Muscle of arm (tissue), 14 donors: ENCODE measurements at places on chromosomes 1 and 21.
A peak's percentile ranks its signal among the peaks of the same experiment; 100 is the strongest.

DNA sequence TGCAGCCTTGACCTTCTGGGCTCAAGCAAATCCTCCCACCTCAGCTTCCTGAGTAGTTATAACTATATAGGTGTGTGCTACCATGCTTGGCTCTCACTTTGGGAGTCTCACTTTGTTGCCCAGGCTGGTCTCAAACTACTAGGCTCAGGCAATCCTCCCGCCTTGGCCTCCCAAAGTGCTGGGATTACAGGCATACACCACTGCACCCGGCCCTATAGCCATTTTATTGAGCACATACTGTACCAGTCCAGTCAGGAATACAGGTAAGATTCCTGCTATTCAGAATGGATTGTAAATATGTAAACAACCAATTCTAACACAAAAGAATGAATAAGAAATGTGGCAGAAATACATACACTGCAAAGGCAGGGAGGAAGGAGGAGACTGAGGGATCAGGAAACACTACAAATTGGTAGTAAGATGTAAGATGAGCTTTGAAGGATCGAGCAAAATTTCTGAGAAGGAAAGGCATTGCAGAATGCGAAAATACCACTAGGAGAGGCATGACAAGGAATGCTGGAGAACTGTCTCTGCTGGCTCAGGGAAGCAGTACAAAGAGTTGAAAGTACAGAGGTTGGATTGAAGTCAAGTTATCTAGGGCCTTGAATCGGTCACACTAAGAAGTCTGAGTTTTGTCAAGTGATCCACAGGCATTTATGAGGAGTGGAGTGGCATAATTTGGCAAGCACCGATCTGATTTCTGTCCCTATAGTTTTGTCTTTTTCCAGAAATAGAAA is 60.4 kb downstream of the LHX4 start:
- no peak for DNase-seq

DNA sequence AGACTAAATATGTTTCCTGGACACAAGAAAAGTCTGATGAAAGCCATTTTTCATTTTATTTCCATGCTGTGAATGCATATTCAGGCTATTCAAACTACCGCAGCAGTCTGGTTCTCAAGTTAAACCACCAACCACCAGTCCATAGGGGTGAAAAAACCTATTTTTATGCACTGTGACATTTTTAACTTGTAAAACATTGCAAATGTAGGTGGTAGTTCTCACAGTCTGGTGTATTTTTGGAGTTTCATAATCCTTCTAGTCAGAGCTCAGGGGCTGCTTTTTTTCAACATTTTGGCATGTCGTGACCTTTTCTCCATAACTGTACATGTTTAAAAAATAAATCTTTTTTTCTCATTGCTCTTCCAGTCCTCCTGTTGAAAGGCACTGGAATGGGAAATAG is 907.6 kb upstream of the ADGRL2 start:
- peak; percentile 41 for DNase-seq

- no peak for DNase-seq
Measured at GRCh38 chr1:42484382-42484781, 21.3 kb downstream of the CCDC30 start.

- no peak for DNase-seq
Measured at GRCh38 chr1:53715478-53715877, 23.5 kb downstream of the GLIS1 start.

DNA sequence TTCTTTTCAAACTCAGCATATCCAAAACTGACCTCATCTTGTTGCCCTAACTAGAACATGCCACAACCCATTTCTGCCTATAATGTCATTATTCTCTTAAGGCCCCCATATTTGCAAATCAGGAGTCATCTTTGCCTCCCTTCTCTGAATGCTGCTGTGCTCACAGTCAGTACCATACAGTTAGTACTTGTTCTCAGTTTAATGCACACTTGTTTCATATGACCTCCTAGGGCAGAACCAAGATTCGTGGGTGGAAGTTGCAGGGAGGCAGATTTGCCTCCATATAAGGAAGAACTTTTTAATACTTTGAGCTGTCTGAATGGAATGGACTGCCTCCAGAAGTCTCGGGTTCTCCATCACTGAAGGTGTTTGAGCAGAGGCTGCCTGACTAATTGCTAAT is 9.2 kb downstream of the CAP1 start:
- no peak for DNase-seq

GRCh38 chr1:13619909-13620308 is 36.3 kb downstream of the PDPN start:
- no peak for DNase-seq

- DNase-seq = no peak
Measured at GRCh38 chr1:54582566-54583306, 34.7 kb downstream of the ACOT11 start.
